Amniotic stem cell (primary cell): ENCODE measurements at places on chromosomes 5 and 9.

DNA sequence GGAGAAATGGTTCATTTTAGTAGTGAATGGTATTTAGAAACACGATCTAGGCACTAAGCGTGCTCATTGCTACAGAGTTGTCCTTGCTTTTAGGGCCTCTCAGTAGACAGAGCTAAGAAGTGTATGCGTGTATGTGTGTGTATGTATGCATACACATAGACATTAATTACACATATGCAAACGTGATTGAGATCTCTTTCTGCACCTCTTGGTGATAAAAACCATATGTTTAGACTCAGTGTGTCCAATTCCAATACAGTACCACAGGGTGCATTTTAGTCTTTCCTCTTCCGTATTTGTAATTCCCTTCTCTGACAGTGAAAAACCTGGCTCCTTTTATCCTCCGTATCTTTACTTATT is 13.1 kb downstream of the TRIO start:
- no peak for DNase-seq

DNA sequence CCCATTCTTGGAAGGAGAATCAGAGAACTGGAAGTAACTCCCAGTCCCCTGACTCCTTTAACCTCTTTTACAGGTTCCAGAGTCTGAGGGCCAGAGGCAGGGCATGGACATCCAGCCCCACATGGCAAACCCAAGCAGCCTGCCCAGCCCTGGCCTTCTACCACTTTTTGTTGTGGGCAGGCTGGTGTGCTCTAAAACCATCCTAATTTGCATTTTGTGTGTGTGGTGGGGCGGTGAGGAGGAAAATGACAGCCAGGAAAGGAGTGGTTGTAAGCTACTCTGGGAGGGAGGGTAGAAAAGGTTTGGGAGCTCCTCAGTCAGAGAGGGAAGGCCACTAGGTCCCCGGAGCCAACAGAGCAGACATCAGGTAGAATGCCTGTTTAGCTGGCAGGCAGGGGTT is 90.6 kb downstream of the PSD2 start:
- DNase-seq, result no peak

DNA sequence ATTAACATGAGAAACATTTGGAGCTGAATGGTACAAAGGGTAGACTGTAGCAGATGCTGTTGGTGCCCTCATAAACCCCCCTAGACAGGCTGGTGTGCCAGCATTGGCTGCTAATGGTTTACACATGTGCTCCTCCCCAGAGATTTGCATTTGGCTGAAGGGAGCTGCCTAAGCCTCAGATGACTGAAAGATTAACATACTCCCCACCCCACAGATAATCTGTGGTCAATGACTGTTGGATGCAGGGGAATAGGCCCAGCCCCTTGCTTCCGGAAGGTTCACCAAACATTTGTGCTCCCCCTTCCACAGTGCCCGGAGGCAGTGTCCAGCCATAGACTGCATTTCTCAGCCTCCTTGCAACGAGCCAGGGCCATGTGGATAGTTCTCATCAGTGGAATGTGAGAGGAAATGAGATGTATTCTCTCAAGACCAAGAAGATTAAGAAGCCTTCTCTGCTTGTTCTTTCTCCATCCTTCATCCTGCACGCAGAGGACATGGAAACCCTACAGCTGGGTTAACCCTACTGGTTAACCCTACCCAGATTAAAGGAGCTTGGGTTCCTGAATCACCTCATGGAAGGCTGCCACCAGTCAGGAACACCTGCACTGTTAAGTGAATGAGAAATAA is 79.6 kb downstream of the PHAX start:
- DNase-seq, result peak; percentile 34

DNA sequence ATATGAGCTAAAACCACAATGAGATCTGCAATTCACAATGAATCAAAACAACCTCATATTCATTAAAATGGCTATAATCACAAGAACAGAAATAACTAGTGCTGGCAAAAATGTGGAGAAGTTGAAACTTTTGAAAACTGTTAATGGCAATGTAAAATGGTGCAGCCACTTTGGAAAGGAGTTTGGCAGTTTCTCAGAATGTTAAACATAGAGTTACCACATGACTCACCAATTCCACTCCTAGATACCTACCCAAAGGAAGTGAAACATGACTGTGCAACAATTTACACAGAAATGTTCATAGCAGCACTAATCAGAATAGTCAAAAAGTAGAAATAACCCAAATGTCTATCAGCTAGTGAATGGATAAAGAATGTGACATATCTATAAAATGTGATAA is 862.2 kb downstream of the DTWD2 start:
- DNase-seq, result no peak

- DNase-seq, result no peak
These were observed 519.2 kb downstream of the KIF4B start for GRCh38 chr5:155532621-155533311.

- DNase-seq, result peak; percentile 33
These were observed 2.6 kb downstream of the CTNNAL1 start for GRCh38 chr9:109010746-109011145.

GRCh38 chr5:3596261-3596825 is 711 bp downstream of the IRX1 start:
- DNase-seq, result no peak

DNA sequence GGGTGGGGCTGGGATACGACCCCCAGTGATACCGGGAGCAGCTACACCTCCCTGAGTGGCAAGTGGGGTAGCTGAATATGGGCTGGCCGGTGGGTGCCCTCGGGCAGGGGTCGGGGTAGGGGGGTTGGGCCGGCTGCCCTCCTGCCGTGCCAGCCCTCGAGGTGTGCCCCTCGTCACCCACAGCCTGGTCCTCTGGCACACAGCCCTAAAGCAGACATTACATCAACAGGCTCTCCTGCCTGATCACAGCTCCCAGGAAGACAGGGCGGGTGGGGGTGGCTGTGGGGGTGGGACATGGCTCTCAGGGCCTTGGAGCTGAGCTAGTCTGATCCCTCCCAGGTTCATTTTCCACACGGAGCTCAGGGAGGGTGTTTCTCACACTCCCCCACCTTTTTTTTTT is 23.2 kb downstream of the FBXW5 start:
- DNase-seq, result no peak

- no peak for DNase-seq
These were observed 74.1 kb upstream of the GHR start for GRCh38 chr5:42349163-42349562.

DNA sequence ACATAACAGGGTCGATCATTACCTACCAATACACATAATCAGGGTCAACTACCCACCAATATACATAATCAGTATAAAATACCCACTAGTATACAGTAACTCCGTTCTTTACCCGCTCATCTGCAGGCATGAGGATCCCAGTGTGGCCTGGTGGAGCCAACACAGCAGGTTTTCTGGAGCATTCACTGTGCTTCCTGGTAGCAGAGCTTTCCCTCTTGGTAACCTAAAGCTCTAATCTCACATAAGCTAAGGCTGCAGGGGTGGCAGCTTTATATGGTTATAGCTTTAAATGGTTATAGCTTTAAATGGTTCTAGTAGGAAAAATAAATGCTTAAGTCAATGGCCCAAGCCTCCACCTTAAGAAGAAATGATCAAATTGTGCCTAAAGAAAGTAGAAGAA is 11.9 kb downstream of the LCN1 start:
- no peak for DNase-seq

GRCh38 chr5:79509244-79509885 is 4.6 kb downstream of the HOMER1 start:
- DNase-seq, result no peak

DNA sequence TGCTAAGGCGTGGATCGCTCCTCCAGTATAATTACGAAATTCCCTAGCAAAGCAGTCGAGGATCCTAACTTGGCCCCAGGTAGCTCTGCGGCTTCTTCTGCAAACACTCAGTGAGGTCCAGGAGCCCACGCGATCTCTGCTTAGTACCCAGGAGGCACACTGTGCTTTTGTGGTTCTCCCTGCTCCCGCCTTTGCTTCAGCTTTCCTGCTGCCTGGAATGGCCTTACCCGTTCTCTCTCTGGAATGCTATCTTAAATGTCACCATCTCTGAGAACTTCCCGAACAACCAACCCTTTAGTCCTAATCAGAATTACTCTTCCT is 639 bp downstream of the INVS start:
- no peak for DNase-seq

- peak; percentile 18 for DNase-seq
These were observed 23.1 kb downstream of the PRELID2 start for GRCh38 chr5:145811834-145812625.

DNA sequence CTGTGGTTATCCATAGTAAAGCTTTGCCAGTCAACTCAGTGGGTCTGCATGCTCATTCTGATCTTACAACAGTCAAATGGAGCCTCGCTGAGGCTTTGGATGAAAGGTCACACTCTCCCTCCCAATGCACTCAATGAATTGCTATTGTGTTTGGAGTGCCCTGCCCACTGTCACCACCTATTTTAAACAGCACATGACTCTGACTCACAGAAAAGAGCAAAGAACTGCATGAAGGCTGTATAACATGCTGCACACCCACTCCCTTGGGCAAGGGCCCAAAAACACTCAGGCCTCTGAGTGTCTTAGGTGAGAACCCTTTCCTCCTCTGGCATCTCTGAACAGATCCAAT is 118.7 kb upstream of the CCDC112 start:
- no peak for DNase-seq

DNA sequence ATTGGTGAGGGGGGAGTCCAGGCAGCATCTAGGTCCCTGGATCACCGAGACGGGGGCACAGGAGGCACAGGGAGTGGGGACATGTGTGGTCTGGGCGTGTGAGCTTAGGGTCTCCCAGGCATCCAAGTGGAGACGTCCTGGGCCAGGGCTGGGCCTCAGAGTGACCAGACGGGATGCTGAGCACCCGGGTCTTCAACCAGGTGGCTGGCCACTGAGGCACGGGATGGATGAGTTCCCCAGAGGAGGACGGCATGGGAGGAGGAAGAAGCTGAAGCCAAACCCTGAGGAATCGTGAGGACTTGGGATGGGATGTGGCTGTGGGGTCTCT is 88.0 kb downstream of the LMX1B start:
- DNase-seq, result no peak

- DNase-seq, result no peak
These were observed 2.8 kb upstream of the SPOCK1 start for GRCh38 chr5:137501846-137502406.

GRCh38 chr5:147904110-147904509 is 2.2 kb downstream of the C5orf46 start:
- DNase-seq, result no peak

GRCh38 chr5:96699186-96699820 is 37.1 kb downstream of the CAST start:
- no peak for DNase-seq

- DNase-seq, result no peak
These were observed 244.0 kb downstream of the ARHGAP26 start for GRCh38 chr5:143014017-143014651.

DNA sequence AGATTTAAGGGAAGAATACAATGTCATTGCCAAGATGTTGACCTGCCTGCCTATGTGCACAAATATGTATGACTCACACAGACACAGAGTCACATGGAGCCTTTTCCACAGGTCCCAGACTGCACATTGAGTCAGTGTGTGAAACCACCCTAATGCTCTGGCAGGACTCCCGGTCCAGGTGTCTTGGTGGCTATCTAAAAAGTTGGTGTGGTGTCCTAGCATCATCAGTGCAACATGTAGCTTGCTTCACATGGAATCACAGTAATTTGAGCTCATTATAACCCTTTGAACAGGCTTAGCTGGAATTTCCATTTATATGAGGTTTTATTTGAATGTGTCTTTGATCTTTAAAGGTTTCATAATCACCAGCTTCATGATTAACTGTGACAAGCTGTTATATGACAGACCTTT is 10.7 kb downstream of the IFNA5 start:
- no peak for DNase-seq

DNA sequence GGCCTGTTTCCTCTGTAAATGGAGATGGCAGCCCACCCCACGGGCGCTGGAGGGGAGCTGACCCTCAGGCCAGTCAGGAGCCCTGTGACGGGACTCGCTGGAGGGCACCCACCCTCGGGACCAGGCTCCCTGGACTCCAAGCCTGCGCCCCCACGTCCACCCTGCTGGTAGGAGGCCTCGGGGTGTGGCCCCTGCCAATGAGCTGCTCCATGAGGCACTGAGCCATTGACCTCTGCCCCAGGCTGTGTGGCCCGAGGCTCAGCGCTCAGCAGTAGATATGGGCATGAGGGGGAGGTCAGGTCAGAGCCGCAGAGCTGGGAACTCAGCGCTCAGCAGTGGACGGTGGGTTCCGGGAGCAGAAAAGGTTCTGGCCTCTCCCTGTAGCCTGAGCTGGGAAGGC is 52.3 kb upstream of the EGFL7 start:
- no peak for DNase-seq

DNA sequence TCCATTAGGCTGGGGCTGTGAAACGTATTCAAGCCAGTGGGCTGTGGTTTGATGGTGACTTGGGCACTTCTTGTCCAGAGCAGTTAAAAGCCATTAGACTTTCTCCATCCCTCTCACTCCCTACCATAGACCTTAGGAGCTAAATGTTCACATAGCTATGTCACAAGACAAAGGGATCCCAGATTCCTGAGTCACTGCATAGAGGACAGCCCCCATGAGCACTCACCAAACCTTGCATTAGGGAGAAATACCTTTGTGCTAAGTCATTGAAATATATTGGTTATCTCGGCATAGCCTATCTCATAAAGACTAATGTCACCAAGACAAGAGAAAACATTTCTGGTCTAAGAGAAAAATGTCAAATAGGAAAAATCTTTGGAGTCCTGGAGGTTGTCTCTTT is 104.3 kb downstream of the TRPM6 start:
- no peak for DNase-seq

DNA sequence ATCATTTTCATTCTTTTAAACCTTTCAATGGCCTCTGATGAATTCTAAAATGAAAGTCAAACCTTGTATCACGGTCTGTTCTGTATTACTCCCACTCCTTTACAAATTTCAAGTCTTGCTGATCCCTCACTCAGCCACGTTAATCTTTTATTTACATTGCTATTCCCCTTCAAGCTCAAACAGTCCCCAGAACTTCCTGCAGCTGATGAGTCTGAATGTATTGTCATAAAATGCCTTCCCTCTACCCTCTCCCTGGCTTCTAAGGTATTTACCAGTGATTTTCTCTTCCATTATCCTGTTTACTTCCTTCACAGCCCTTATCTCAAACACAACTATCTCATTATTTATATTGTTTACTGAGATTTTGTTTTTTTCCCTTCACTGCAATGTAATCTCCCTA is 562.3 kb upstream of the C9orf72 start:
- no peak for DNase-seq

DNA sequence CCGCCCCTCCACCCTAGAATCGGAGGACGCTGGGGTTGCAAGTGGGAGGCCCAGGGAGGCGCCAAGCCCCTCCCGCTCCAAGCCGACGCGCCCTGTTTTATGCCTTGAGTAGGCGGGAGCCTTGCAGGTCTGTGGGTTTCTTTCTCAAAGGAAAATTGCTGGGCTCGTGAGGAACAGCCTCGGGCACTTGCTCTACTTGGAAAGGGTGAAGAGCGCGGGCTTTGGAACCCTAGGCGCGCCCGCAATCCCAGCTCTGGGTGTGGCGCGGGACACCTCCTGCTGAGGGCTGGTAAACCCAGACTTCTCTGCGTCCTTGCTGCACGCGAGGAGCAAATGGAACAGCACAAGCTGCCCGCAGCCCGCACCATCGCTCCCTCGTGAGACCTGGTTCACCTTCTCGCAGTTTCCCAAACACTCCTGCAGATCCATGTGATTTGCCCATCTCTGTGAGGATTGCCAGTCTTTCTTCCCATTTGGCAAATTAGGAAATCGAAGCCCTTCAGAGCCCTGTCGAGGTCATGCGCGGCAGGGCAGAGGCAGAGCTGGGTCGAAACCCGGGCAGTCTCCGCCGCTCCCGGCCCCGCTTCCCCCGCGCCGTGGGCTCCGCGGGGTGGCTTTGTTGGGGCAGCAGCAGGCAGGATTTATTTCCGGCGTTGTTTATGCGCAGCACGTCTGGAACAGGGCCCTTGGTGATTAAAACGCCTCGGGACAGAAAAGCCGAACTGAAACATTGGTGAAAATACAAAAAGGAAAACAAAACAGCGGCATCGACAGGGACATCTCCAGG is 98.4 kb upstream of the CPLX2 start:
- no peak for DNase-seq
